Muscle of back (tissue), 13 donors: ENCODE measurements at places on chromosomes 13 and 19. TPM values are rescaled to one million over a fixed set of nuclear protein-coding genes. Genes with fewer than 3 reads are reported as not detected.

Gene ZNF763
- 1.8 TPM for polyA plus RNA-seq

Gene WDR18
- 24.0 TPM for polyA plus RNA-seq

Gene ZNF442
- polyA plus RNA-seq = 2.0 TPM

GRCh38 chr19:40078377-40078776 lies 12.4 kb downstream of the ZNF780A start:
- DNase-seq = no peak

GRCh38 chr19:41339936-41340335 lies 13.8 kb downstream of the TGFB1 start:
- DNase-seq = no peak

DNA sequence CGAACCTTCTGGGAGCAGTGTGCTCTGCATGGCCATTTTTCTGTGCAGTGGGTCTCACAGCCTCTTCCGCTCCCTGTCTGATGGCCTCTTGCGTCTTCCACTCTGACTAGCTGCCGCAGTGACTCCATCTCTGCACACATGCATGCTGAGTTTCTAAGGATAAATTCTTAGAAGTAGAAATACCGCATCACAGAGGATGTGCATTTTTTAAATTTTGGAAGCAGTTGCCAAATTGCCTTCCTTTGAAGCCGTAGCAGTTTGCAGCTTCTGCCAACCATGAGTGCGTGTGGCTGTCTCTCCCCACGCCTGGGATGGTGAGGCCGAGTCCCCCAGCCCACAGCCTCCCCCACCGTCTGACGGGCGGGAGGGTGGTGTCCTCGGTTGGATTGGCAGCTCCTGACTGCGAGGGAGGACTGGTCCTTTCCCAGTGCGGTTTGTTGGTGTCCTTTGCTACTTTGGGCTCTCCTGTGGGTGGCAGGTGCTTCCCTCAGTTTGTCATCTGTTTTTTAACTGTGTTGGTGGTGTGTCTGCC lies 9.8 kb downstream of the FZR1 start:
- no peak for DNase-seq
